ENCODE measurements at places on chromosomes 5 and 9.

DNA sequence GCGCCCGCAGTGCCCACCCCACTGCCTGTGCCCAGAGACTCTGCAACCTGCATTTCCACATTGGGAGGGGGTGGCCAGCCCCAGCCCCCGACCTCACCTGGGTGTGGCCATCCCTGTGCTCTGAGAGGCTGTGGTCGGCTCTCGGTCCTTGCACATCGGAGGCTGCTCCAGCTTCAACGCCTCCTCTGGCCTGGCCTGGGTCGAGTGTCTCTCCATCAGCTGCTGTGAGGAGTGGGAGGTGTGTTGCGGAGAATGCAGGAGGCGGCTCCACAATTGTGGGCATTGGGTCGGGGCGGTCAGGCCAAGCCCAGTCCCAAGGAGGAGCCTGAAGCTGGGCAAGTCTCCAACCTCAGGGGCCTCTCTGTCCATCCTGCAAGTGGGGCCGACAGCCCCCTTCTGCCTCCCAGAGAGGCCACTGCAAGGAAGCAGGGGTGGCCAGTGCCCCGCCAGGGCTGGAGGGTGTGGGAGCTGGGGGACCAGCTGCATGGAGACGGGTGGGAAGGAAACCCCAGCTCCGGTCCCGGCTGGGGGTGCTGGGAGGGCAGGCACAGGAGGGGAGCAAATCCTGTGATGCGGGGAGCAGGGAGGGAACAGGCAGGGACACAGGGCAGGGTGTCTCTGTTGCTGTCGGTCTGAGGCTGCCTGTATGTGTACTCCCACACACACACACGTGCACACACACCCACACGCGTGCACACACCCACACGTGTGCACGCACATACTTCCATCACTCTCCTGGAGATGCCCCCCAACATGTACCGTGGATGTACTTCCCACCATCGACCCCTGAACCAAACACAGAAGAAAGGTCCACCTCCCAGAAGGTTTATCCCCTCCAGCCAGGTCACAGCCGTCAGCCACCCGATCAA is 28.9 kb downstream of the CCDC187 start:
- no peak for DNase-seq

GRCh38 chr9:21778304-21778703 is 24.1 kb upstream of the MTAP start:
- DNase-seq = no peak

DNA sequence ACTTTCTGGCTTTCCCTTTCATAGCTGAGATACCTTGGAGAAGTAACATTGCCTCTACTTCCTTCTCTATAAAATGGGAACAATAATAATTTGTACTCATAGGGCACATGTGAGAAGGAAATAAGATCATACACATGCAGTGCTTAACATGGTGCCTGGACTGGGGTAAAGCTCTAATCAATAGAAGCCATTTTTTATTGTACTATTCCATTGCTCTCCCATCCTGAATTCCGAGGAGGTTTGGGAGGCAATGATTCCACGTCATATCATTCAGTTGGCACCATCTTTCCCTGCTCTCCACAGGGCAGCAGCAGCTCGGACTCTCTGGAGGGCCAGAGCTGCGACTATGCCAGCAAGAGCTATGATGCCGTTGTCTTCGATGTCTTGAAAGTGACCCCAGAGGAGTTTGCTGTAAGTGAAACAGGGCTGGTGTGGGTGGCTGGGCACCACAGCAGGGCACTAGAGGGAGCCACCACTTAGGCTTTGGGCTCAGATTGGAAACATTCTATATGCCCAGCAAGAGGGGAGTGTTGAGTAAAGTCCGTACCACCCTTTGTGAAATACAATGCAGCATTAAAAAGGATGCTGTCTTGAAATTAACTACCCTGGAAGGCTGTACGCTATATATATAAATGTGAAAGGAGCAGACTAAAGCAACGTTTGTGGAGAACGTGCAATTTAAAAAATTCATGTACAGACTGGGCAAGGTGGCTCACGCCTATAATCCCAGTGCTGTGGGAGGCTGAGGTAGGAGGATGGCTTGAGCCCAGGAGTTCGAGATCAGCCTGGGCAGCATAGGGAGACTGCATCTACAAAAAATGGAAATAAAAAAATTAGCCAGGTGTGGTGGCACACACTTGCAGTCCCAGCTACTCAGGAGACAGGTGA is 51.2 kb downstream of the RALGPS1 start:
- no peak for DNase-seq

DNA sequence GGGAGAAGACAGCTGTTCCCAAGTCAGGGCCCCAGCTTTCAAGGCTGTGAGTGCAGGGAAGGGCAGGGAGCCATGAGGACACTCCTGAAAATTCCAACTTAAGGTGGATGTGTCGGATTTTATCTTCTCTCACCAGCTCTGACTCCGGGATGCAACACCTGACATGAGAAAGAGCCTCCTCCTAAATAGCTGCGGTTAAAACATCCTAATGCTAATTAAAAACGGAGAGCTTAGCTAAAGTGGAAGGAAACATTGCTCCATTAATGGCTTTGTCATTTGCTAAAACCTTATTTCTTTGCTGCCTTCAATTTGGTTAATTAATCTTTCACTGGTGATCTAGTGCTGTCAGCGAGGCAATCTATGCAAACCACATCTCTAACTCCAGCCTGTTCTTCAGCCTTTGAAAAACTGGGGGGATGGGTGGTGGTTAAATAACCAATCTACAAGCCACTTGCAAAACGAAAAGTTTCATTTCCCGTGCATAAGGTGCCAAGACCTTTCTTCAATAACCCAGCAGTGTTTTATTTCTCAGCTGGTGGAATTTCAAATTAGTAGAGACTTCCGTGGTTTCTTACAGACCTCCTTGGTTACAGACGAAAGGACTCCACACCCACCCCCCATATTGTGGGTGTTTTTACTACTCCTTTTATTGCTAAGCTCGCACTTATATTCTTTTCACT is 379.6 kb downstream of the MLLT3 start:
- peak; percentile 56 for DNase-seq

- no peak for DNase-seq
Measured at GRCh38 chr5:84260140-84260539, 124.5 kb downstream of the EDIL3 start.

DNA sequence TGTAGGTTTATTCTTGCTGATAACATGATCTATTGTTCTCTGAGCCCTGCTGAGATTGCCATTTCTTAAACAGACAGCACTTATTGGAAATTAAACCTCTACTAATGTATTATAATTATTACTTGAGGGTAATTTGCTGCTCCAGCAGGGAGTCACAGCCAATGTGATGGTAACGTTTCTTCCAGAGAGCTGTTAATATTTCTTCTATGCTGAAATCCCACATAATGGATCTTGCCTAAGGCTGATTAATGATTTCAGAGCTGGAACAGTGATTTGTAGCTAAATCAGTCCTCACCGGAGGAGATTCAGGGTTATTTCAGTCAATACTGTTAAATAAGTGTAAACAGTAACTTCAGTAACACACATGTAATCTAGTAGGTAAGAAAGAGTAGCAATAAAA is 170.1 kb downstream of the CDH12 start:
- no peak for DNase-seq

DNA sequence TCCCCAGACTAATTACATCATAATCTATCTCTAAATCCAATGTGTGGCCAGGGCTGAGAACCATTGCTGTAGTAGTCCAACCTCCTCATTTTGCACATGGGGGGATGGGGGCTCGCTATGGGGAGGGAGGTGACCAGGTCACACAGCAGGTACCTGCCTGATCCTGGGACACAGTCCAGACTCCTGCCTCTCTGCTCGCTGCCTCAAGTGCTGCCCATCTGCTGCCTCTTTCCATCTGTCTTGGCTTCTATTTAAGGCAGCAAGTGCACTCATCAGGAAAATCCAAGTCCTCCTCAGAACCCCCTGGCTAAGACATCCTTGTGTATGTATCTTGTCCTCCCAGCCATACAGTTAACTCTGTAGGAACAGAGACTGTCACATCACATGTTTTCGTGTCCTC is 57.7 kb upstream of the FRRS1L start:
- no peak for DNase-seq

- no peak for DNase-seq
Measured at GRCh38 chr5:117803533-117803932, 1184.8 kb downstream of the DTWD2 start.

DNA sequence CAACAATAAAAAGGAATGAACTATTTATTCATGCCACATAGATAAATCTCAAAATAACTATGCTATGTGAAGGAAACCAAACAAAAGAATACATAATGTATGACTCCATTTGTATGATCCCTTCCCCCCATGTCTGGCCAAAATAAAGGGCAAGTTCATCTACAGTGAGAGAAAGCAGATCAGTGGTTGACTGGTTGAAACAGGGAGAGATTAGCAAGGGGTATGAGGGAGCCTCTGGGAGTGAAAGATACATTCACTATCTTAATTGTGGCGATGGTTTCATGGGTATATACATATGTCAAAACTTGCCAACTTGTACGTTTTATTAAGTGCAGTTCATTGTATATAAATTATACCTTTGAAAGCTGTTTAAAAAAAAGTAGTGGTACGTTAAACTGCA is 4.8 kb downstream of the PSMD5 start:
- DNase-seq = no peak

GRCh38 chr5:169696621-169697510 is 59.8 kb downstream of the DOCK2 start:
- no peak for DNase-seq

DNA sequence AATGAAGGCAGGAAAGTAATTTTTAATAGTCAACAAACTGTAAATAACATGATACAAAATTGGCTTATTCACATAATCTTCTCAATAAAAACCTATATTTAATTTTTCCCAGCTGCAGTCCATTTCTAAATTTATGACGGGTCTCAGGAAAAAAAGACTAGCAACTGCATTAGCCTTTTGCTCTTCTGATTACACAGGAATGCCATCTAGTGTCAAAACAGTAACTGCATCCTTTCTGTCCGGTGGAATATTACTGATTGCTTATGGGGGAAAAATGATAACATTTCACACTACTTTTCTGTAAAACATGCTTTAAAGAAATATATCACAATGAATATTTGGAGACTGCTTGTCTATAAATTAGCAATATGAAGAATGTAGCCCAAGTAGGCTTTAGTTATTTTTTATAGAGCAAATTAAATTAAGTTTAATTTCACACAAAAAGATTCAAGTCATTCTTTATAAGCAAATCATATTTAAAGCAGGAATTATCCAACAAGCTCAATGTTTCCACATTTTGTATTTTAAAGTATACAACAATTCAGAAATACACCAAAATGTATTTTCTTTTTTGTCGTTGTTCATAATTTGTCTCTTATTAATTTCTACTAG is 534.7 kb downstream of the CDH10 start:
- no peak for DNase-seq

DNA sequence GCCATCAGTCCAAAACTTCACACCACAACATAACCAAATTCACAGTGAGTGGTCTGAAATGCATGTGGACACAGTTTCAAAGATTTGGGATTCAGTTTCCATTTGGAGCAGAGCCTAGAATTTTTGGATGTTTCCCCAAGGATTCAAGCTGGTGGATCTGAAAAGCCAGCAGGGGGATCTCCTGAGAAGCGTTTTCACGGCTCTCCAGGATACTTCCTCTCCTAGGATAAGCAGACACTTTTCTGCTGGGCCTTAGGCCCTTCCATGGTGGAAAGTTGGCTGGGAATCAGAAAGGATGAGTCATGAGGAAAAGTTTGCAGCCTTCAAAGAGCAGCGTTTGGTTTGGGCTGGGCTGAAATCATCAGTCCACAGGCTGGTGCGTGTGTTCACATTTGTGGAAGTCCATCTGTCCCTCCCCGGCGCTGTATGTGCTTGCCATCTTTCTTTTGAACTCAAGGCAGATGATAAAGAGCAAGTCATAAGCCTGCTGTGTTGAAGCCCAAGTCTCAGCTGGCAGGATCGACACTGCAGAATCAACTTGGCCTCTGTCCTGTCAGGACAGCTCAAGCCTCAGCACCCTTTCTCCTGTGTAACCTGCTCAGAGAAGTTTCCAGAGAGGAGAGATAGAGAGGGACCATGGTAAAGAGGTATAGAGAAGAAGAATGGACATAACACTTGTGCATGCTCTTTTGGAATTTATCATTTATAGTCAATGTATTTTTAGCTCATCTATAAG is 152.6 kb upstream of the MSX2 start:
- no peak for DNase-seq

GRCh38 chr9:92650839-92651621 is 18.9 kb downstream of the IPPK start:
- DNase-seq = no peak

GRCh38 chr5:158406884-158407823 is 548.2 kb upstream of the CLINT1 start:
- DNase-seq = no peak

DNA sequence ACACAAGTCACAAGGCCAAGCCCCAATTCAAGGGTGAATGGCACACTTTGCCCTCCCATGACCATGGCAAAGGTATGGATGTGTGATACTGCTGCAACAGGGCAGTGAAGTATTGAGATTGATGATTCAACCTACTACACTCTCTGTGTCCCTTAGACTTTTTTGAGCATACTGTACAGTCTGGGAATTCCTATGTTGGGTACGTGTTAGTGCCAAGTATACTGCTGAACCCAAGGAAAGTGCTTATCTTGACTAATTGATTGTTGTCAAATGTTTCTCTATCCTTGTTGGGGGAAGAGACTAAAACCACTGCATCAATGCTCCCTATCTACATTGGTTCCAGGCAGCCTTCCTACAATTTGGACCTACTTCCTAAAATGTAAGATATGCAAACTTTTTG is 93.7 kb downstream of the NDFIP1 start:
- no peak for DNase-seq

GRCh38 chr9:74556685-74557084 is 59.5 kb downstream of the RORB start:
- DNase-seq = peak; percentile 56

- no peak for DNase-seq
Measured at GRCh38 chr5:172496671-172497371, 42.5 kb upstream of the SH3PXD2B start.

Measured in T-helper 2 cell treated with Interferon-gamma antibody and Interleukin-4, amounts not matched to agents 5 μg/mL and 100 μg/mL, for 36 hours (primary cell).